B cell (primary cell): ENCODE measurements at places on chromosomes 12 and 14. TPM values are rescaled to one million over a fixed set of nuclear protein-coding genes. Genes with fewer than 3 reads are reported as not detected.

USP30 gene
- 24.7 and 32.5 TPM in 2 replicates for total RNA-seq

MSRB3 gene
- not detected in 2 replicates for total RNA-seq

MYO1H gene
- total RNA-seq, result not detected in 2 replicates

SLC10A1 gene
- total RNA-seq, result not detected in 2 replicates

RFLNA gene
- not detected in 2 replicates for total RNA-seq

SMIM41 gene
- not detected in 2 replicates for total RNA-seq

TAS2R30 gene
- total RNA-seq, result 9.5 and 11.2 TPM in 2 replicates

TCL1B gene
- 5.5 and 5.7 TPM in 2 replicates for total RNA-seq

EXOC3L4 gene
- not detected in 2 replicates for total RNA-seq

CLEC4D gene
- not detected in 2 replicates for total RNA-seq

PPP1R36 gene
- not detected in 2 replicates for total RNA-seq

CISTR gene
- total RNA-seq, result not detected in 2 replicates

BBOF1 gene
- total RNA-seq, result 2.6 and 3.4 TPM in 2 replicates
